ENCODE measurements at places on chromosomes 2 and 18. TPM values are rescaled to one million over a fixed set of nuclear protein-coding genes. Genes with fewer than 3 reads are reported as not detected.

Gene CDKL4
- 0.34 TPM for total RNA-seq

Gene ONECUT2
- under 0.01 TPM for total RNA-seq

Gene PPP1R1C
- not detected for total RNA-seq

Gene NCKAP5
- 0.93 TPM for total RNA-seq

Gene GAD1
- 0.33 TPM for total RNA-seq

GRCh38 chr2:174334278-174334715 lies 457 bp upstream of the SP9 start:
- H3K4me3 ChIP-seq = no peak overlapping the region
- no peak overlapping the region for H3K27ac ChIP-seq
- H3K27me3 ChIP-seq = peaks cover 91% of the 10 kb centered on the region
- no peak for DNase-seq

- no peaks in the 10 kb centered on the region for H3K27me3 ChIP-seq
- peaks cover 14% of the 10 kb centered on the region for H3K4me1 ChIP-seq
- DNase-seq = no peak
- no peaks in the 10 kb centered on the region for H3K36me3 ChIP-seq
Measured at GRCh38 chr2:48328942-48329723, 200.8 kb upstream of the STON1 start.

DNA sequence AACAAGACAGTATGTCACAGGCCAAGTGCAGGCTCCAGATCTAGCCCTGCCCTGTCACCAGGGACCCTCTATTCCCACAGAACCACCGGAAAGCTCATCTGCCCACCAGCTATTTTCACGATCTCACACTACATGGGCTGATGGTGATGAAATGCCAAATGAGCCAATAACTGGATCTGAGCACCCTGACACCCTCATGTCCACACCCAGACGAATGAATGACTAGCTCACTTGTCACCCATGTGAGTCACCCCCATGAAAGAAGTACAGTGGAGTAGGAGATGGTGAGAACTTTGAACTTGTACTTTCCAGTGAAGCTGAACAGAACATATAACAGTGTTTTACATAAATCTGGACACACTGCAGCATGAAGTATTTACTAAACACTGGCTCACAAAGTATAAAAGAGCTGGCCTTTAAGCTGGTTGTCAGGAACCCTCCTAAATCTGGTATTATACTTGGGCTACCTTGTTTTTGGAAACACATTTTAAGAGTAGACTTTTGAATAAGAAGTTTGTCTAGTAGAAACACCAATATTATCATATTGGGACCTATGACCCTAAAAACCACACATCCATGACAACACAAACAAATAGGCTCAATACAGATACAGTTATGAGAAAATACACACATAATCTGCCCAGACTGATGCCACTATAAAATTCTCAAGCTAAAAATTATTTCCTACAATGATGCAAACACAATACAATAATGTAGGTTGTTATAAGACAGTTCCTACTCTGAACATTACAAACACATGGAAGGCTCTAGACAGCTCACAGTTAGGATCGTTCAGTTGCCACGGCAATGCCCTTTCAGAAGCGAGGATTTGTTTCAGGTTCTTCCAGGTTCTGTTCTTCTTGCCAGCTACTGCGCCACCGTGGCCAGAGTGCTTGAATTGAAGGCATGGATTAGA lies 19.0 kb downstream of the INO80C start:
- no peak overlapping the region for H3K27ac ChIP-seq
- no peaks in the 10 kb centered on the region for H3K36me3 ChIP-seq
- DNase-seq = peak; percentile 70
- no peaks in the 10 kb centered on the region for H3K27me3 ChIP-seq
- peaks cover 12% of the 10 kb centered on the region for H3K4me1 ChIP-seq
- H3K4me3 ChIP-seq = no peak overlapping the region

DNA sequence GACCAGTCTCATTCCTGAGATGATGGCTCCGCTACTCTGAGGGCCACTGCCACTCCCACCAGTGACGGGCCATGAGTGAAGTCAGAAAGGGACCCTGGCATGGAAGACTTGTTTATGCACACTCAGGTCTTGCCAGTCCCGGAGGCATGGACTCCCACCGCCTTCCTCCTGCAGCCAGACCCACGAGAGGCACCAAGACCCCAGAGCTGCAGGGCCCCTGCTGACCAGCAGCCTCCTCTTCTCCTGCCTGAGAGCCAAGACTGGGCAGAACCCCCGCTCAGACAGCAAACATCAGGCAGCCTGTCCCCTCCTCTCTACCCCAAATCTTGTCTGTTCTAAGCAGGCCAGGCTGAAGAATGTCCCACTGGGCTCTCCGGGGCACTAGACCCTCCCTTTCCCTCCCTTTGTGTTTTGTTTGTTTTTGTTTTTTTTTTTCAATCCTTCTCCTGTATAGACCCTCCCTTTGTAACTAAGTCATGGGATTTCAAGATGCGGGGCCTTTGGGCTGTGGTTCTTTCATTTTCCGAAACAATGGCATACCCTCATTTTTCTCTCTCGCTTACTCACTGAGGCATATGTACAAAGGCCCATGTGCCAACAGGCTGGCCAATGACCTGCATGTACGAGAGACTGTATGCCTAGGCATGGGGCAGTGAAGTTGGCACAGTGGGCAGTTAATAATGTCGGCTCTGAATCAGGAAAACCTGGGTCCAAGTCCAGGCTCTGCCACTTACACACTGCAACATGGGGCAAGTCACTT lies 24.3 kb upstream of the MAPRE3 start:
- H3K4me3 ChIP-seq = no peak overlapping the region
- no peak for DNase-seq
- no peak overlapping the region for H3K27ac ChIP-seq
- H3K4me1 ChIP-seq = peaks cover 22% of the 10 kb centered on the region
- no peaks in the 10 kb centered on the region for H3K27me3 ChIP-seq

DNA sequence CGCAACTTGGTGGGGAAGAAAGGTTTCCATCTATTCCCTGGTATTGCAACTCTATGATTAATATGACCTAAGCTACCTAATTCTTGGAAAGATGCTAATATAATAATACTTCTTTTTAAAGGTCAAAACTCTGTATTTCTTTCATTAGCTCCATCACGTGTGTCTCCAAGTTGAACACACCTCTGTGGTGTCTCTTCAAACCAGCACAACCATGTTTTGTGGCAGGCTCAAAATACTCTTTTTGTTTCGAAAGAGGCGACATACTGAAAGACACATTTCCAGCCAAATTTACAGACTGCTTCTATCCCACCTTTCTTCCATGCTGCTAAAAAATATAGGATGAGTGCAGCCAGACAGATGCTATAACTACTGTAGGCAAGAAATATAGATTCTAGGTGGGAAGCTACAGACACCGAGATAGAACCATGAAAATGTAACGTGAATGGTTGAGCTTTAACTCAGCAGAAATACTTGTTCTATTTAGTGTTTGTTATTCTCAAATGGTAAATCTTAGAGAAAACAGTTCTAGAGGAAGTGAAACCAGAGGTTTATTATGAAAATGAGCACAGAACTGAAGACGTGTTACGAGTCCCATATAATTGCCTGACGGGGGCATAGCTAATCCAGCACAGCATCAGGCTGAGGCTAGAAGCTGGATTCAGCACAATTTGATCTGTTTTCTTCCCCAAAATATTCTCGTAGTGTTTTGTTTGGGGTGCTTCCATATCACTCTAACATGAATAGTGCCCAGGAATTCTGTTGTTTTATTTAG lies 991.5 kb upstream of the FANCL start:
- no peak overlapping the region for H3K27ac ChIP-seq
- H3K27me3 ChIP-seq = no peaks in the 10 kb centered on the region
- no peak overlapping the region for H3K4me3 ChIP-seq
- H3K36me3 ChIP-seq = no peaks in the 10 kb centered on the region
- DNase-seq = no peak
- H3K4me1 ChIP-seq = no peaks in the 10 kb centered on the region

GRCh38 chr2:227007148-227007547 lies 156.9 kb downstream of the COL4A4 start:
- H3K4me3 ChIP-seq = no peak overlapping the region
- H3K36me3 ChIP-seq = no peaks in the 10 kb centered on the region
- H3K27ac ChIP-seq = no peak overlapping the region
- H3K27me3 ChIP-seq = no peaks in the 10 kb centered on the region

DNA sequence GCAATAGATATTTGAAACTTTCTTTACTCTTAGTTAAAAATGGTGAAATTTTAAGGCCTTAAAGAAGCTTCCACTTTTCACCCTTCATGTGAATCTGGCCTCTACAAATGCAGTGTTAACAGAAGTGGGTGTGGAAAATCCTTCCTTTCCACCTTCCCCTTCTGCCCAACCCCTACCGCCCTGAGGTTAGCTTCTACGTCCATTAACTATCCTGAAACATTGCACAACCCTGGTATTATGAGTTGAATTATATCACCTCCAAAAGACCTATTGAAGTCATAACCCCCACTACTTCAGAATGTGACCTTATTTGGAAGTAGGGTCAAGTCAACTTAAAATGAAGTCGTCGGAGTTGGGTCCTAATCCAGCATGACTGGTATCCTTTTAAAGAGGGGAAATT lies 80.8 kb upstream of the ACSL3 start:
- no peak overlapping the region for H3K4me3 ChIP-seq
- no peak for DNase-seq
- H3K36me3 ChIP-seq = no peaks in the 10 kb centered on the region
- H3K27ac ChIP-seq = no peak overlapping the region

DNA sequence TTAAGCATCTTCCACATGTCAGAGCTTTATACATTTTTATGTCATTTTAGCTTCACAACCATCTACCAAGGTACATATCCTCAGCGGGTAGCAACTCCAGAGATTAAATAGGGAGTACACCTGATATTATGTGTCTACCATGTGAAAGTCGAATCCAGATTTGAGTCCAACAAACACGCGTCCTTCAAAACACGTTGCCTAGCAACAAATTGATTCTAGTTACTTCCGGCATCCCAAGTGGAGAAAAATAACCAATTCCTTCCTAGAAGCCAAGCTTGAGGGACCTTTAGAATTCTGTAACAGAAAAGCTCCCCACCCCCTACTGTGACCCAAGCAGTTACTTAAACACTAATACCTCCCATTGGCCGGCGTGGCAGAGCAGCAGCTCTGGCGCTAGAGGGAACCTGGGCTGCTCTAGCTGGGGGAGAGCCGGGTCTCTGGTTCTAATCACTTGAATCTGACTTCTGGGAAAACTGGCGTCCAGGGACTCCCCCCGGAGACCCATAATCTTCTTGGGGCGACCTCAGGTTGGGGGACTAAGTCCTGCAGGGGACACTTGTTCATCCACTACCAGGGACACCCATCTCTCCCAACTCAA lies at the start of gene ERICH2:
TSS of gene ERICH2 (plus strand) at position 371 of the 598 bp plus-strand sequence. CDS start 304 bp downstream, outside the sequence.
- peaks cover 9% of the 10 kb centered on the region for H3K4me1 ChIP-seq
- H3K4me3 ChIP-seq = peak within 1 kb of the TSS; percentile 51
- DNase-seq = peak; percentile 68
- peak within 1 kb of the TSS; percentile 31 for H3K27ac ChIP-seq
- H3K27me3 ChIP-seq = no peaks in the 10 kb centered on the region
- no peaks in the 10 kb centered on the region for H3K36me3 ChIP-seq

DNA sequence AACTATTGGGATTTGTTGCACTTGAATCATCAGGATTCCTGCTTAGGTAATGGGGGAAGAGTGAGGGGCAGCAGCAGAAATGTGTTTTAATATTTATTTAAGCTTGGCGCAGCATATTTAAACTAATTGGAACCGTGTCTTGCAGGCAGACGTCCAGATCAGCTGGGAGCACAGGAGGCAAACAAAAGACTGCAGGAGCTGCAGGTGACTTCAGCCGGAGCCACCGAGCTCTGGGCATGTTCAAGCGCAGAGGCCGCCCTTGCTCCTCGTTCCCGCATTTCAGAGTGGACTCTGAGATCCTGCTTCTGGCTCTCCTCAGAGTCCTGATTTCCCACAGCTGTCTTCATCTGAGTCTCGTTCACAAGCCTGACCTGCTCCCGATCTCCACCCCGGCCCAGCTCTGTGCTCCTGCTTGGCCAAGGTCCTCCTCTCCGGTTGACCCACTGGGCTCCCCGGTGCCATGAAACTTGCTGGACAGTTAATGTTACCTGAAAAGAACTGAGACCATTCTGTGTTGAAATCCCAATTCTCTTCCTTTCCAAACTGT lies 475.5 kb downstream of the SOX11 start:
- no peak for DNase-seq
- H3K27ac ChIP-seq = no peak overlapping the region
- no peaks in the 10 kb centered on the region for H3K27me3 ChIP-seq
- no peaks in the 10 kb centered on the region for H3K4me1 ChIP-seq

- H3K4me1 ChIP-seq = no peaks in the 10 kb centered on the region
- H3K27me3 ChIP-seq = no peaks in the 10 kb centered on the region
- no peak overlapping the region for H3K27ac ChIP-seq
- no peak for DNase-seq
- H3K36me3 ChIP-seq = no peaks in the 10 kb centered on the region
Measured at GRCh38 chr2:12982149-12982584, 265.4 kb downstream of the TRIB2 start.

- DNase-seq = no peak
- H3K27me3 ChIP-seq = no peaks in the 10 kb centered on the region
- H3K4me1 ChIP-seq = peaks cover 5% of the 10 kb centered on the region
- H3K27ac ChIP-seq = no peak overlapping the region
Measured at GRCh38 chr2:45872211-45872610, 220.7 kb downstream of the PRKCE start.

- no peak for DNase-seq
- H3K4me1 ChIP-seq = no peaks in the 10 kb centered on the region
- no peak within 1 kb of the TSS for H3K4me3 ChIP-seq
Measured at GRCh38 chr2:102310964-102311640, at the start of gene IL1RL1. IL1RL1 (plus strand) TSS chr2:102311563; CDS start chr2:102338265, 26,702 bp downstream.

DNA sequence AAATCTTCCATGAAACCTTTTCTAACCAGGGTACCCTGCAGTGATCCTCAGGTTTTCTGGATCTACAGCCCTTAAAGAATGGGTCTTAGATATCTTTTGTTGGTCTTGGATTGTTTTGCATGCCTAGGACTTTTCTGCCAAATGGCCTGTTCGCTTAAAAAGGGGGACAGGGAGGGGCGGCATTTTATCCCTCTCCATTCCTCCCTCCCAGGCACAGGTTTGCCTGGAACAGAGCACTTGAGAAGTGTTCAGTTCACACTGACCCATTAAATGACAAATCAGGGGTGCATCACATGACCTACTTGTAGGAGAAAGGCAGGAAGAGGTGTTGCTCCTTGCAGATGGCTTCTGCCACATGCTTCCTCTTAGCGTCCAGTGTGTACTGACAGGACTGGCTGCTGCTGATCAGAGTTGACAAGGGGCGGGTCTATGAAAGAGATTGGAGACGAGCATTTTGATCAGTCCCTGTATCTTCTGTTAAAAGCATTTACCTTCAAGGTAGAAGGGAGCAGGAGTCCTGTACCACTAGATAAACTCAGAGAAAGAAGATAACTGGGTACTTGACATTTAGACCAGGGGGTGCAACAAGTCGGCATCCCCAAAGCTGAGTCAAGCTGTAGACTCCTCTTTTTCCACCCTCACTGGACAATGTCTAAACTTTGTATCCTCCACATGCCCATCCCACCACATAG lies 8.4 kb downstream of the APOB start:
- H3K4me1 ChIP-seq = peaks cover 5% of the 10 kb centered on the region
- H3K36me3 ChIP-seq = no peaks in the 10 kb centered on the region
- H3K27me3 ChIP-seq = no peaks in the 10 kb centered on the region
- H3K27ac ChIP-seq = no peak overlapping the region
- no peak overlapping the region for H3K4me3 ChIP-seq
- no peak for DNase-seq
